ENCODE measurements at places on chromosomes 3 and 15. TPM values are rescaled to one million over a fixed set of nuclear protein-coding genes. Genes with fewer than 3 reads are reported as not detected.
A peak's percentile ranks its signal among the peaks of the same experiment; 100 is the strongest.

HHATL gene
- not detected for total RNA-seq

SCN11A gene
- not detected for total RNA-seq

GRCh38 chr15:63195569-63196015, 6.2 kb downstream of the RAB8B start:
- peak overlapping the region; percentile 51 for H3K27ac ChIP-seq
- no peak for DNase-seq
- peak overlapping the region; percentile 96 for H3K4me3 ChIP-seq
- peaks cover 40% of the 10 kb centered on the region for H3K4me1 ChIP-seq

- no peaks in the 10 kb centered on the region for H3K27me3 ChIP-seq
- H3K27ac ChIP-seq = no peak overlapping the region
- no peak for DNase-seq
- H3K4me1 ChIP-seq = no peaks in the 10 kb centered on the region
- H3K4me3 ChIP-seq = no peak overlapping the region
Observed at GRCh38 chr15:53031469-53031868, 241.3 kb upstream of the ONECUT1 start.
